ENCODE measurements at places on chromosomes 1 and 21.
A peak's percentile ranks its signal among the peaks of the same experiment; 100 is the strongest.

GRCh38 chr1:116537040-116537831, 33.6 kb downstream of the CD58 start:
- DNase-seq = no peak

DNA sequence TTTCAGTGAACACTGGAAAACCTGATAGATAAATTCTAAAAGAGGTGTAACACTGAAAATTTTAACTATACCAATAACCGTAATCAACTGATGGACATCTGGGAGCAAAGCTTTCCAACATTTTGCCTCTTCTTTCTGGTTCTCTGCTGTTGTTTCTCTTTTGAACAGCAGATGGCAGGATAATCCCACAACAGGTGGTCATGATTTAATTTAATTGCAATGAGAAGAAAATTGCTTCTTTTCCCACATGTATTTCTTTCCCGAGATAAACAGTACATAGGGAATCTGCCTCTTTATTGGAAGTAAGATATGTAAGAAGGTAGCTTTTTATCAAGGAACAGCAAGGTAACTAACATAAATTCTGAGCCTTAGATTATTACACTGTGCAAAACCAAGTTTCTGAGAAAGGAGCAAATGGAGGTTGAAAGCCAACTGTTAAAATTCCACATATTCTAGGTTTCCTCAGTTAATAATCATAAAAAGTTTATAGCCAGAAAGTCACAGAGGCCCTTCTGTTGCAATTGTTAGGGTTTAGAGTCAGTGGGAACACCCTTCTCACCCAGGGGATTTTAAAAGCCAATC, 72.9 kb downstream of the RPS6KA1 start:
- no peak for DNase-seq

- DNase-seq = no peak
Observed at GRCh38 chr21:37461479-37461878, 94.9 kb downstream of the DYRK1A start.

- DNase-seq = peak; percentile 47
Observed at GRCh38 chr1:113905435-113905861, 322 bp downstream of the DCLRE1B start.

- DNase-seq = no peak
Observed at GRCh38 chr1:32920833-32921232, 19.6 kb upstream of the TMEM54 start.

DNA sequence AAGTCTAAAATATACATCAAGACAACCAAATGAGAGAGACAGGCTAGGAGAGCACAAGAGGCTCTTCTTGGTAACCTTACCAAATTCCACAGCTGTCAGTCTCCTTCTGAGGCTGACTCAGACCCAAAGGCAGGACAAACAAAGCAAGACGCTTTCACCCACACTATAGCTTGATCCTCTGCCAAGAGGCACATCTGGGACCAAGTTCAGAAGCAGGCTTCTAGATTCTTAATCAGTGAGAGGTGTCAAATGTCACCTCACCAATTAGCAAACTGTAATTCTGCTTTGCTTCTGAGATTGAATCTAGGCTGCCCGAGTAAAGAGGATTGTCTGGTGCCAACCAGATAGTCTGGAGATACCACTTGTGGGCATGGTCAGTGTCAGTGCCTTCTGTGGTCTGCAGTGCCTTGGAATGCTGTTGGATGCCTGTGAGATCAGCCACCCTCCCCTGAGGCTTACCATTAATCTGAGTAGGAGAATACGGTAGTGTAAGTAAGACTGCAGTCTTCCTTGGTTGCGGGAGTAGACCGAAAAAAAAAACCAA, 151.0 kb downstream of the FMN2 start:
- no peak for DNase-seq

- no peak for DNase-seq
Observed at GRCh38 chr1:29186707-29187106, 5.0 kb upstream of the SRSF4 start.

GRCh38 chr1:30997463-30998057, 68.0 kb downstream of the PUM1 start:
- DNase-seq = no peak

DNA sequence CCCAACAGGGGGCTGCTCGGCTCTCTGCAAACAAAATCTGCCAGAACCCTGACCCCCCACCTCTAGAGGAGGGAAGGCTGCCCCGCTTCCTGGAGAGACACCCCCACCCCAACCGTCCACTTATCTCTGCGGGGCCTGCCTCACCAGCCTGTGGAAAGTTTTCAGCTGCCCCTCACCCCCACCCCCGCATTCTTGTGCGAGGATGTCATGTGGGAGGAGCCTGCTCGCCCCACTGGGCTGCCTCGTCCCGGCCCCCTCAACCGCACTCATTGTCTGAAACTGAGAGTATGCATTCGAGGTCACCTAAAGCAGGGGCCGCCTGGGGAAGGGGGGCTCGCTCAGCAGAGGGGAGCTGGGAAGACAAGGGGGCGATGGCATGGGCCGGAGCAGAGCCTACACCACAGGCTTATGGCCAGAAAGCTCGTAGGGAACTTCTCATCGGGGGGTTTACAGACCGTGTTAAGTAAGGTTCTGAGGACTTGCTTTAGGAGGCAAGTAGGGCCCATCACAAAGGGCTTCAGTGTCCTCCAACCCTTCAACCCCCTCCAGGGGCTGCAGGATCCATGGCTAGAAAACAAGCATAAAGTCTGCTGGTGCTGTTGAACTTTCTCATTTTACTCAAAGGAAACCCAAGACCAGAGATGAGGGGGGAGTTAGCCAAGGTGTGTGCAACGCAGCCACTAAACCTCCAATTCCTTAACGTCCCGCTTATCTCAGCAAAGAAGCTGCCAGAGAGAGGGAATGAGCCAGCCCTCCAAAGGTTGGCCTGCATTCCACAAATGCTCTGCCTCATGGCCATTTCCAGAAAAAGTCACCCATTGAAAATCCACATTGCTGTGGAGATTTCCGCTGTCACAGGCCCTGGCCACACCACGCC, 9.4 kb downstream of the EPHA2 start:
- no peak for DNase-seq

GRCh38 chr1:24406788-24407187, 6.8 kb downstream of the STPG1 start:
- DNase-seq = no peak

- DNase-seq = no peak
Observed at GRCh38 chr1:212745303-212745702, 45.7 kb upstream of the BATF3 start.

DNA sequence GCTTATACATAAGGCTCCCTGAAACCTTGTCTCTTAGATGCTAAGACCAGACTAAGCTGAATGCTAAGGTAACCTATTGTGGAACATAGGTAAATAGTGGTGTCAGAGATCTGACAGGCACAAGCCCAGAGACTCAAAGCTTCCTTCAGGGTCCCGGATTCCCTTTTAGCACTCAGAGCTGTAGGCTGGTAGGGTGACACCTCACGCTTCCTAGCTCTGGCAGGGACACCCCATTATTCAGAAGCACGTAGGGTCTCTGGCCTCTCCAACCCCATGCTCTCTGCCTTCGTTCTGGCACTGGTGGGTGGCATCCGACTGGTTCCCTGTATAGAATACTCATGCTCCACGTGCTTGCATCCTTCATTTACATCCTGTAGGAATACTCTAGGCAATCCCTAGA, 68.4 kb downstream of the CD34 start:
- DNase-seq = no peak

- DNase-seq = no peak
Observed at GRCh38 chr1:35097224-35097623, 18.0 kb downstream of the ZMYM1 start.

DNA sequence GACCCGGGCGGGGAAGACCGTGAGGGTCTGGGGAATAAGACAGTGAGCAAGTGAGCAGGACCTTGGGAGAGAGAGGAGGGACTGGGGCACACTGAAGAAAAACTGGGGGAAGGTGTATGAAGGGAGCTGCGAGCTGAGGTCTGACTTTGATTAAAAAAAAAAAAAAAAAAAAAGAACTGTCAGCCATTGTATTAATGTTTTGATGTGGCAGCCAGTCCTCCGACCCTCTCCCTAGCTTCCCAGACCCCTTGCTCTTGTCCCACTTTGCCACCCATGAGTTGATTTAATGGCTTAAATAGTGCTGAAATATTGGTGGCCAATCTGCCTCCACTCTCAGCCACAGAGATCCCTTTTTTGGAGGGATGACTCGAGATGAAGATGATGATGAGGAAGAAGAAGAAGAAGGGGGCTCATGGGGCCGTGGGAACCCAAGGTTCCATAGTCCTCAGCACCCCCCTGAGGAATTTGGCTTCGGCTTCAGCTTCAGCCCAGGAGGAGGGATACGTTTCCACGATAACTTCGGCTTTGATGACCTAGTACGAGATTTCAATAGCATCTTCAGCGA, 652 bp downstream of the HAX1 start:
- DNase-seq = no peak

DNA sequence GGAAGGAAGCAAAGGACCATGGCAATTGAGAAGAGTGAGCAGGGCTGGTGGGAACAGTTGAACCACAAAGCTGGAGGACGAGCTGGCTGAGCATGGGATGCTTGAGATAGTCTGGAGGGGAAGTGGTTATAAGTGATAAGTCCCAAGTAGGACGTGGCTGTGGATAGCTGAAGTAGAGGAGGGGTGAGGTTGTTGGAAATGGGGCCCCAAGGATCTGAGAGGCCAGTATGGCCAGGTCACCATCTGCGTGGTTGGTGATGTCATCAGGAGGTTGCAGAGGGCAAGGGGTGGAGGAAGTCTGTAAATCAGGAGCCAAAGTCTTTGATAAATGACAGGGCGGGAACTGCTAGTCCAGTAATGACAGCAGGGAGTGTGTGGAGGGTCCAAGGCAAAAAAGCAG, 11.0 kb upstream of the REN start:
- no peak for DNase-seq

DNA sequence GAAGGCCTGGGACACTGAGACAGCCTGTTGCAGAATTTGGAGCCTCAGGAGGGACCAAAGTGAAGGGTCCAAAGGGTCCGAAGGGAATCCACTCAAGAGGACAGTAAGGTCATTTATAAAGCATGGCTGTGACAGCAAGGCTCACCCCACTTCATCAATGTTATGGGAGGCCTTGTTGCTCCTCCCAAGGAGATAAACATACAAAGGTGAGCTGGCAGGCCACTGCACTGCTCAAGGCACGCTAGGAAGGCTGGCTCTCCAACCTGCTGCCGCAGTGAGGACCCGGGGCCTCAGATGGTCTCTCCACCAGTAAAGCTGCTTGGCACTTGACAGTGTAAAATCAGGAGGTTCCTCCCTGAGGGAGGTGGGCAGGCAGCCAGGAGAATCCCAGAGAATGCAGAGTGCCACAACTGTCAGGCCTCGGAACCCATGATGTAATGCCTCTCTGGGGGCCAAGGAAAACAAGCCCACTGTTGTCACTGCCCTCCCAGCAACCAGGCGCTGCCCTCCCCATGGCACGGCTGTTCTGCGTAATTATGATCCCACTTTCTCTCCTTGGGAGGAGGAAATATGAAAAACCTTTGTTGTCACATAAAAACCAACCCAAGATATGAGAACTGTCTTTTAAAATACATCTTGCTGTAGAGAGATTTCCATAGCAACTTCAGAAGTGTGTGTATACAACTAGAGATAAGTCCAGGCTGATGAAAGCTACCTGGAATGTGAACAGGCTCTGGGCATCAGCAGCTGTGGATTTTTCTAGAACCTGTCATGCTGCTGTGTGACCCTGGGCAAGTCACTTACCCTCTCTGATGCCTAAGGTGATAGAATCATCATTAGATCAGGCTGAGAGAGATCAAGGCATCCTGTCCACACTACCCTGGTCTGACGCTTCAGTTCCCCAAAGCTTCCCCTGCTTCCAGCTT, 102.5 kb downstream of the KCNN3 start:
- DNase-seq = no peak

DNA sequence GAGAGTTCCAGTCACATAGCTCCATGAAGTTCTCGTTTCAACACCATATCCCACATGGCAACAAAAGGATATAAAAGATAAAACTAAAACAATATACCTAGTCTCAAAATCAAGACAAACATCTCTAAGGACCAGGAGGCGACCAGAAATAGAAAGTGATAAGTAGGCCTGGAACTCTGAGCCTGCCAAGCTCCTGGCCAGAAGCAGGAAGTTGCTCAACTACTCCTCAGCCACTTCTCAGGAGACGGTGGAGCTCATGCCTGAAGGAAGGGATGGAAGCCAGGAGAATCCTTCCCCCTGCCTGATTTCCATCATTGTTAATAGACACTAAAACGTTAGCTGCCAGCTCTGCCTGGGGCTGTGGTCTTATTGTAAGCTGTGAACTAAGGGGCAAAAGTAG, 94.7 kb downstream of the DISP1 start:
- no peak for DNase-seq

Measured in stimulated activated CD4-positive, alpha-beta T cell treated with anti-CD3 and anti-CD28 coated beads, Interleukin-15, amount 100 ng/mL, for 24 hours (primary cell).